ENCODE measurements at places on chromosomes 11 and 22.

DNA sequence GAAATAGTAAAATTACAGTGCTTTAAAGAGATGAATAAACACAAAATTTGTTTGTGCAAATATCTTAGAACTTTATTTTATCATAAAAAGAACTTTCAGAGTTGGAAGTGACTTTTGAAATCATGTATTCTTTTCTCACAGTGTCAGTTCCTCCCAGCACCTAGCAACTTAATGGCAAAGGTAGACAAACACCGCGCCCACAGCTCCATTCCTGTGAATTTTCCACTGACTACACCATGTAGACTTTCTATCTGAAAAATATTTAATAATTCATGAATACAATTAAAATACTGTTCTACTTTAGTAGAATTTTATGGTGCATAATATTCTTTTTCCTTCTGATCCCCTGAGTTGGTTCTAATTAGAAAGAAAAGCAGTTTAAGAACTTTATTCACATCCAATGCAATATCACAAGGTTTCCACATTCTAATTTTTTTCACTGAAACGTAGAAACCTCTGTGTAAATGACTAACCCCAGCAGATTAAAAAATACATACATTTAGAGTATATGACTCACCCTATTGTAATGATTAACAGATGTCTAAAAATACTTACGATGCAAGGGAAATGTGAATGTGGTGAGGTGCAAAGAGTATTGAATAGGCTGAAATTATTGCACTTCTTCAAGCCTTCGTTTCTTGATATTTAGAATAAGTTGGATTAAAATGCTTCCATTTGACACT is 218.2 kb upstream of the CCDC179 start:
- DNase-seq: no peak

DNA sequence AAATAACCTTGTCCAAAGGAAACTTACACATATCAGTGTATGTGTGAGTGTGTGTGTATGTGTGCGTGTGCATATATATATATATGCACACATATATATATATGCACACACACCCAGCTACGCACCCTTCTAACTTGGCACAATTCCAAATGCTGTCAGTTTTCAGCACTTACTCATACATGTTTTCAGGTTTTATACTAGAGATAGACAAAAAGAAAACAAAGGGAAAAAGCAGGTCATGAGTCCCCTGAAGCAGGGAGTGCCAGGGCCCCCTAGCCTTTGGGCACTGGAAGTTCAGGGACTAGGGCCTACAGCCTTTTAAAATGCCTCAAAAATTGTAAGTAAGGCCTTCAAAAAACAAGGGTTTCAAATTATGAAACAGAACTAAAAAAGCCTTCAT is 265.4 kb downstream of the CADM1 start:
- DNase-seq: no peak

DNA sequence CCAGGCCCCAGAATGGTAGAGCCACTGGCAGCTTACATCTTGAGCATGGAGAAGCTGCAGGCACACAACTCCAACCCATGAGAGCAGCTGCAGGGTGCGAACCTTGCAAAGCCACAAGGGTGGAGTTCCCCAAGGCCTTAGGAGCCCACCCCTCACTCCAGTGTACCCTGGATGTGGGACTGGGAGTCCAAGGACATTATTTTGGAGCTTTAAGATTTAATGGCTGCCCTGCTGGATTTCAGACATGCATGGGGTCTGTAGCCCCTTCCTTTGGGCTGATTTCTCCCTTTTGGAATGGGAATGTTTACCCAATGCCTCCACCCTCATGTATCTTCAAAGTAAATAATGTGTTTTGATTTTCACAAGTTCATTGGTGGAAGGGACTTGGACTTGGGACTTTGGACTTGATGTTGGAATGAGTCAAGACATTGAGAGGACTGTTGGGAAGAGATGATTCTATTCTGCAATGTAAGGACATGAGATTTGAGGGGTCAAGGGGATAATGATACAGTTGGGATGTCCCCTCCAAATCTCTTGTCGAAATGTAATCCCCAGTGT is 1.1 kb upstream of the KRTAP5-7 start:
- DNase-seq: no peak

DNA sequence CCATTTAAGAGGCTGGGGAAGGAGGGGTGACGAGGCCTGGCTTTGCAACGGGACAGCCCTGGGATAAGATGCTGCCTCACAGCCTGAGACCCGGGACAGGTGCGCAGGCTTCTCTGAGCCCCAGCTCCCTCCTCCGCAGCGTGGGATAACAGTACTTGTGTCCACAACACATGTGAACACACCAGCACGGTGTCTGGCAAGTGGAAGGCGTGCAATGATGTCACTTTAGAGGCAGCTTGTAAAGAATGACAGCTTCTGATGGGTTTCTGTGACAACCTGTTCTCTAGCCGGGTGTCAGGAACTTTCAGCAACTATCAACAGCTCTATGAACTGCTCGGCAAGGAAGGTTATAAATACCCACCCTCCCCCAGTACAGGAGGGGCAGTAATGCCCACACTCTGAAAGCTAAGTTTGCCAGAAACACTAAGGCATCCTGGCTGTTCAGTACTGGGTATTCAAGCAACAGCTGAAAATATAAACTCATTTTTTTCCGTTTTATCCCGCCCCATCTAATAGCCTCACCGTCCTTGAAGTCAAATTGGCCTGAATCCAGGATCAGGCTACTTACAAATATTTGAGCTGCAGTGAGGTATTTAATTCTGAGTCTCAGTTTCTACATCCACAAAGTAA is 59.7 kb downstream of the MYH9 start:
- DNase-seq: peak; percentile 19

DNA sequence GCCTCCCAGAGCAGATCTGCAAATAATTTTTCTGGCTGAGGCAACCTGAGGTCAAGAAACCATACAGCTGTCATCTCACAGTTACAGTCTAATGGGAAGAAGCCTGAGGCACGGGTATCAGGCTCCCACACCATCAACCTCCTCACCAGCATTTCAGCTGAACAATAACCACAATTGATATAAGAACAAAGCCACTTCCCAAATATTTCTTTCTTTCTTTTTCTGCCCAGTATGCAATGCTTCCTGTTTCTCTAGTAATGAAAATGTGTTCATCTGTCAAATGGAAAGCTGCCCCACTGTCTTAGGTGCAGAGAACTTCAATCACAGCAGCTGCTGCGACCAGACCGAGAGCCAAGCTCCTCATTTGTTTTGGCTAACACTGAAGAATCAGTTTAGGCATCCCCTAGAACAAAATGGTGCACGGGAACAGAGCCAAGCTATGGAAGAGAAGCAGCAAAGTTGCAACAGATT is 108.4 kb downstream of the BLID start:
- peak; percentile 8 for DNase-seq

Data from amygdala (tissue), 56 donors.